ENCODE measurements at places on chromosomes 1 and 21.
A peak's percentile ranks its signal among the peaks of the same experiment; 100 is the strongest.

GRCh38 chr1:2588661-2589430 is 2.3 kb downstream of the PRXL2B start:
- DNase-seq, result no peak

GRCh38 chr1:170262276-170262939 is 116.6 kb downstream of the NTMT2 start:
- no peak for DNase-seq

- no peak for DNase-seq
Measured at GRCh38 chr1:204435872-204436271, 24.3 kb upstream of the PPP1R15B start.

- no peak for DNase-seq
Measured at GRCh38 chr1:112581586-112582192, 37.3 kb downstream of the ST7L start.

DNA sequence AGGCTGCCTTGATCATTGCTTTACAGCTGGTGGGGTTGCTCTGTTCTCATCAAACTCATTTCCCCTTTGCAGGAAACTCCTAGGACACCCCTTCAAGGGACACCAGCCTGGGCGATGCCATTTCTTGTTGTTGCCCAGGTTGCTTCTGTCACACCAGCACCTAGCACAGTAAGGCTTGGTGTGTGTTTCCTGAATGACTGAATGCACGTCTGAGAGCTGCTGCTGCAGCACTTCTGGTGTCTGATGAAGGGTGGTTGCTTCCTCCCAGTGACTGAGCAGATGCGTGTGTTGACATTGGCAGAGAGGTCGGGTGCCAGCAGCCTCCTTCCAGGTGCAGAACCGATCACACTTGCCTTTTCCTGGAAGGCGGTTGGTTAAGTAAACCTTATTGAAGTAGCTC is 477.4 kb downstream of the CAMTA1 start:
- peak; percentile 95 for DNase-seq

All from NCI-H510A (cell line).